Choroid plexus epithelial cell (primary cell): ENCODE measurements at places on chromosomes 16 and 17.
A peak's percentile ranks its signal among the peaks of the same experiment; 100 is the strongest.

- peak; percentile 55 for DNase-seq
These were observed 67.8 kb downstream of the ANKRD11 start for GRCh38 chr16:89422527-89422904.

DNA sequence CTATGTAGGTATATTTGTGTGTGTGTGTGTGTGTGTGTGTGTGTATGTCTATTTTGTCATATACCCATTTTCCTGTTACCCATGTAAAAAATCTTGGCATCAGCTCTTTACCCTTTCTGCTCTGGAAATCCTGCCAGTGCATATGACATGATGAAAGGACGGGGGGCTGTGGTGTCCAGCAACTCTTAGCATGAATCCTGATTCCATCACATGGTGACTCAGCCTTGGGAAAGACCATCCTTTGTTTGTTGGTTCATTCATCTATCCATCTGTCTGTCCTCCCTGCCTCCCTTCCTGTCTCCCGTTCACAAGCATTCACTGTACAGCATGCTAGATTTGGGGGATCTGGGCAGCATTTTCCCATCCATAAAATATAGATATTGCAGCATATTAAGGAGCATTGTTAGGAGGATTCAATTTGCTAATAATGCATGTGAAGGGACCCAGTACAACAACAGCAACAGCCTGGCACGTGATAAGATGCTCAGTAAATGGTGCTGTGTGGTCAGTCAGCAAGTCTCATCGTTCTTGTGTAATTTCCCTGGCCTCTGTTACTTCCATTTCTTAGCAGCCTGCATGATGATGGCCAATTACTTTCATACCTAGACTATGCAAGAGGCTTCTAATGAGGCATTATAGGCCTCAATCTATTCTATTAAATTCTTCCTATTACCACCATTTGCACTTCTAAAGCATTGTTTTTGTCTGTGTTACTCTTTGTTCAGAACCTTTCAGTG is 191.0 kb downstream of the PRKCA start:
- peak; percentile 83 for DNase-seq

DNA sequence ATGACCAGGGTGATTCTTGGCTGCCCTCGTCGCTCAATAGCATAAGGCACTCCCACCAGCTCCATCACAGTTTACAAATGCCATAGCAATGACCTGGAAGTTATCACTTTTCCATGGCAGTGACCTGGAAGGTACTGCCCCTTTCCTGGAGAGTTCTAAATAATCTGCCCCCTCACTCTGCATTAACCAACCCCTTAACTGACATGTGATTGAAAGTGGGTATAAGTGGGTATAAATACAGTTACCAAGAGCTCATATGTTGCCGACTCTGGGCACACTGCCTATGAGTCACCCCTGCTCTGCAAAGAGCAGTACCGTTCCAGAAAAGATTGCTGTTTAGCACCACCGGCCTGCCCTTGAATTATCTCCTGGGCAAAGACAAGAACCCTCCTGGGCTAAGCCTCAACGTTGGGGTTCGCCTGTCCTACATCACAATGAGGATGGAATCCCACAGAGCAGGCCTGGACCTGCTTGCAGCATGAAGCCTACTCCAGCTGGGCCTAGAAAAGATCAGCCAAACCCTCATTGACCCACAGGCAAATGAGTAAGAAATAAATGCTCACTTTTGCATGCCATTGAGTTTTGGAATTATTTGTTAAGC is 95.2 kb upstream of the SEC14L1 start:
- peak; percentile 7 for DNase-seq

DNA sequence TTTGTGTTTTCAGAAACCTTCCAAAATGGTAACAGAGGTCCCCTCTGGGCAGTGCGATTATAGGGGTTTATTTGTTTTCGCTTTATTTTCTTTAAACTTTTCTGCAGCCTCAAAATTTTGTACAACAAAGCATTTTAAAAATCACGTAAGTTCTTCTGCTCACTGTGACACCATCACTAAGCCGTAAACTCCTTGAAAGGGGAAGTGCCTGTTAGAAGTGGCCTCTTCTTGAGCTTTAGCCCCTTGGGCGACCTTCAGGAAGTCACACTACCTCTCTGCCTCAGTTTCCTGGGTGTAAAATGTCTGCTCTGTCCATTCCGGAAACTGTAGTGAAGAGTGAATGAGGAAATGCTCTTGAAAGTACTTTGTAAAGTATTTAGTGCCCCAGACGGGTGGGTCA is 26.6 kb downstream of the ARHGAP27 start:
- DNase-seq, result no peak

DNA sequence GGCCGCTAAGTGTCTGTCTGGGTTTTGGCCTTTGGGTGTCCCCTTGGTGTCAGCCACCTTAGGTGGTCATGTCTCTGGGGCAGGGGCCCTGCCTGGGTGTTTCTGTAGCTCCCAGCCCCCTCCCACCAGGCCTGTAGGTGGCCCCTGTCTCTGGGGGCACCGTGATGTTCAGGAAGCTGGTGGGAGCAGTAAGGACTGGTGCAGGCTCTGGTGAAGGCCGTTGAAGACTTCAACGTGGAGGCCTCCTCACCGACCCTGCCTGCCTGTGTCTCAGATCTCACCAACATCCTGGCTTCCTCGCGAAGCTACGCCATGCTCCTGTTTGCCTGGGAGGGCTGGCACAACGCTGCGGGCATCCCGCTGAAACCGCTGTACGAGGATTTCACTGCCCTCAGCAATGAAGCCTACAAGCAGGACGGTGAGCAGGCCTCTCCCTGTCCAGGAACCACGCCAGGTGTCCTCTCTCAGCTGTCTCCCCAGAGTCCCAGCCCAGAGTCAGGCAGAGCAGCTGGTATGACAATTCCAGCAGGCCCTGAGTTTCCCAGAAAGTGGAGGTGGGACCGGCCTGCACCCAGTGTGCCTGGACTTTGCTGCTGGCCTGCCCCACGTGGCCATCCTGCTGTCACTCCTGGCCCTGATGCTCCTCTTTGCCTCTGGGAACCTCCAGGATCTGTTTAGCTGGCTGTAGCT is 2.8 kb downstream of the ACE start:
- no peak for DNase-seq

DNA sequence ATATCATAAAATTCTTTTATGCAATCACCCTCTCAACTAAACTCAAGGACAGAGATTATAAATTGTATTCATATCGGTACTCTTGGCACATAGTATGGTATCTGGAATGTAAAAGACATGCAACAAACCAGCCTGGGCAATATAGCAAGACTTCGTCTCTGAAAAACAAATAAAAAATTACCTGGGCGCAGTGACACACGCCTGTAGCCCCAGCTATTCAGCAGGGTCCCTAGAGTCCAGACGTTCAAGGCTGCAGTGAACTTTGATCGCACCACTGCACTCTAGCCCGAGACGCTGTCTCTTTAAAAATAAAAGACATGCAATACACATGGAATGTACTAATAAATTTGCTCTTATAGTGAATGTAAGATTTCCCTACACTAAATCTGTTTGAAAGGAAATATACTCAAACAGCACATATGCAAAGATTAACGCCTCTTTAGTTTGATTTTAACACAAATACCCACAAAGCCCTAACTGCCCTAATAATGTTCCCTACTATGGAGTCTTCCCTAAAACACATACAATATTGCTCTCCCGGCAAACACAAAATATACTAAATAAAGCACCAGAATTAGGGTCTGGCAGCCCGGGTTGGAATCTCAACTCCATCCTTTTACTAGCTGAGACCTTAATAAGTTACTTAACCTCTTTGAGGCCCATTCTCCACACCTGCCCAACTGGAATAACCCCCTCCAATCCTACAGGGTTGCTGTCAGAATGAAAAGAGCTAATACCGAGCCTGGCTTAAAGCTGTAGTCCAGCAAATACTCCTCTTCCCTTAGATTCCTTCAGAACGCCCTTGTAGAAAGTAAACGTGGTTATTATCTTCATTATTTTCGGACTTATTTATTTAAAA is 1.2 kb downstream of the ABCA5 start:
- no peak for DNase-seq

DNA sequence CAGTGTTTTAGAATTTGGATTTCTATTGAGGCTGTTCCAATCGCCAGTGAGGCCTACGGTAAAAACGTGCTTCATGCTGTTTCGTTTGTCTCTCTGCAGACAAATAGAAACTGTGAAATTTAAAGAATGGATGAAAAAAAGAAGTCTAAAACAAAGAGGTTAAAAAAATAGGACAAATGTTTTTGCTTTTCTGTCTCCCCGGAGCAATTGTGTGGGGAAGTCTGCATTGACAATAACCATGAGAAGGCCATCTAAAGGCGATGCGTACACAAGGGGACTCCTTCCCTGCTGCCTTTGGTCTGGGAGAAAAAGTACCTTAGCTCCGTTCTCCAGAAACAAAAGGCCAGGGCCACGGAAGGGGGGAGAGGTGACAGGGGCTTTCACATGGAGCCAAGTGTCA is 4.6 kb upstream of the ZFHX3 start:
- no peak for DNase-seq

DNA sequence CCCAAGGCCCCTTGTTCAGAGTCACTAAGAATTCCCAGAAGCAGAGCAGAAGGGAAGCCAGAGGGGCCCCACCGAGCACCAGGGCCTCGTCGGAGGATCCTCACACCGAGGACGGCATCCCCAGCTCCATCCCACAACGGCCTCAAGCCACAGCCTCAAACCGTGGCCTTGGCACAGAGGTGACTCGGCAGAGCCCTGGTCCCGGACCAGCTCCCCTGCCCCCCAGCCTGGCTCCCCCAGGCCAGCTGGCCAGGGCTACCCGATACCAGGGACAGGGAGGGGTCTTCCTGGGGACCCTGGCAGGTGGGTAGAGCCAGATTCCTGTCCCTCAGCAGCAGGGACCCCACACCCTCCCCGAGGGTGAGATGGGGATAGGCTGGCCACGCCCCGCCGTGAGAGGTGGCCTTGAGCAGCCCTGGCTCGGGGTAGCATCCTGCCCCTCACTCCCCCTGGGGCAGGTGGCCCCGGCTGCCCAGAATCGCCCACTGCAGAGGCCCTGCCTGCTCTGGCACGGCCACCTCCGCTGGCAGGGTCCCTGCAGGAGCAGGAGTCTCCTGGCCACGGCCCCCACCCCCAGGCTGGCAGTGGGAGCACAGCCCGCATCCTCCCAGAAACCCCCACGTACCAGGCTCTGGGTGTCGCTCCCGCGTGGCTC is 5.6 kb upstream of the PVALEF start:
- DNase-seq, result no peak

DNA sequence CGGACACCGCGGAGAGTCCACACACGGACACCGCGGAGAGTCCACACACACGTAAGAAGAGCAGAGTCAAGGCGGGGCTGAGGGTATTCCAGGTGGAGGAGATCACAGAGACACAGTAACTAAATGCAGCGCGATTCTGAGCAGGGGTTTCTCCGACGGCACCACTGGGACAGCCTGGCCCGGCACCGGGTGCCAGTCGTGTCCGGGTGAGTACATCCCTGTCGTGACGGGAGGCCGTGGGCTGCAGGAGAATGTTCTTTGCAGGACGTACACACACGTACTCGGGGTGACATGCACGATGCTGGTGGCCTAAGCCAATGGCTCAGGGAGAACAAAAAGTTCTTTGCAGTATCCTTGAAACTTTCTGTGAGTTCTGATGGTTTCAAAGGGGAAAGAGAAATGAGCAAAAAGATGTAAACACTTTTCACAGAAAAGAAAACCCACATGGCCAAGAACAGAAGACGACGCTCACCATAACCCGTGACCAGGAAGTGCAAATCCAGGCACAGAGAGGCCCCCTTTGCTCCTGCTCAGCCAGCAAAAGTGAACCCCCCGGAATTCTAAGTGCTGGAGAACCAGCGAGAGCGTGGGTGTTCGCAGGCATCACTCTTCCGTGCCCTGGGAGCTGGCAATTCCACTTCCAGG is 53.7 kb upstream of the METRNL start:
- no peak for DNase-seq

GRCh38 chr16:69340095-69340644 is 598 bp downstream of the NIP7 start:
- DNase-seq, result peak; percentile 42

- peak; percentile 47 for DNase-seq
These were observed 8.7 kb downstream of the SLC12A4 start for GRCh38 chr16:67959536-67960329.

- DNase-seq, result peak; percentile 49
These were observed 1.8 kb downstream of the ALKBH5 start for GRCh38 chr17:18185391-18185790.

DNA sequence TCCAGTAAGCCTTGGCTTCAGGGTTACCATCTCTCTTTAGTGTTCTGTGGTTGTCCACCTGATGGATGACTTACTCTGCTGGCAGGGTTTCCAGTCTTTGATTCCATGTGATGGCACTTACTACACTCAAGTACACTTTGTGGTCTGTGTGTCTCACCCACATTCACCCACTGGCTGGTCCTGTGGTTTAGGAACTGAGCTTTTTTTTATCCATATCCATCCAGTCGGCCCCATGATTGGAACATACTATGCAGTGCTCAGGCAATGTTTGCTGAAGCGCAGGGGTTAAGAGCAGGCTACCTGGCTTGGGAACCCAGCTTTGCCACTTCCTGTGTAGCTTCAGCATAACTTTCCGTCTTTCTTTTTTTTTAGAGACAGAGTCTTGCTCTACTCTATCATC is 2.8 kb upstream of the FUS start:
- peak; percentile 33 for DNase-seq

DNA sequence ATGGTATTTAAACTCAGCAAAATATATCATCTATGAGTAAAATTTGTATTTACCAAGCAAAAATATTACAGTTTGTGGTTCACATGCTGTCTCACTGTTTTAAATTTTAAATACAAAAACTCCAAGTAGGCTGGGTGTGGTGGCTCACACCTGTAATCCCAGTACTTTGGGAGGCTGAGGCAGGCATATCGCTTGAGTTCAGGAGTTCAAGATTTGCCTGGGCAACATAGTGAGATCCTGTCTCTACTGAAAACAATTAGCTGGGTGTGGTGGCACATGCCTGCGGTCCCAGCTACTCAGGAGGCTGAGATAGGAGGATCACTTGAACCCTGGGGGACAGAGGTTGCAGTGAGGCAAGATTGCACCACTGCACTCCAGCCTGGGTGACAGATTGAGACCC is 37.3 kb downstream of the MAPT start:
- no peak for DNase-seq

GRCh38 chr16:5005916-5006315 is 27.8 kb downstream of the NAGPA start:
- DNase-seq, result no peak

GRCh38 chr17:40935624-40936023 is 1.8 kb downstream of the KRT23 start:
- DNase-seq, result no peak

- DNase-seq, result peak; percentile 35
These were observed 121.3 kb upstream of the PLCG2 start for GRCh38 chr16:81657781-81658180.

DNA sequence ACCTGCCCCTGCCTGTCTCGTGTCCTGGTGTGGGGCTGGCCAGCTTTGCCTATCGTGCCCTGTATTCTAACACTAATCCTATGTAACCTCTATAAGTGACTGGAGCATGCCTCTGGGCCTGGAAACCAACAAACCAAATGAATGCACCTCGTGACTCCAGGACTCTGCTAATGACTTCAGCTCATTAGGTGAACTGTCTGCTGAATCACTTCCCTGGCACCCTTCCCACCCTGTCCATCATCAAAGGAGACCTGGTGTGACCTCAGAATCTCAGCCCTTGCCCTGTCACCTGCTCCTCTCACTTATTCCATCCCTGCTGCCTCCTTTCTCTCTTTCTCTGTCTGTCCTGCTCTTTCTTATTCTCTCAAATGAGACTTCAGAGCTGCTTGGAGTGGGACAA is 322.4 kb downstream of the CBLN1 start:
- DNase-seq, result no peak

GRCh38 chr16:50282010-50282538 is 15.7 kb downstream of the ADCY7 start:
- peak; percentile 80 for DNase-seq

GRCh38 chr17:17728550-17729251 is 47.4 kb downstream of the RAI1 start:
- DNase-seq, result no peak
